ENCODE measurements at places on chromosomes 13 and 19.

DNA sequence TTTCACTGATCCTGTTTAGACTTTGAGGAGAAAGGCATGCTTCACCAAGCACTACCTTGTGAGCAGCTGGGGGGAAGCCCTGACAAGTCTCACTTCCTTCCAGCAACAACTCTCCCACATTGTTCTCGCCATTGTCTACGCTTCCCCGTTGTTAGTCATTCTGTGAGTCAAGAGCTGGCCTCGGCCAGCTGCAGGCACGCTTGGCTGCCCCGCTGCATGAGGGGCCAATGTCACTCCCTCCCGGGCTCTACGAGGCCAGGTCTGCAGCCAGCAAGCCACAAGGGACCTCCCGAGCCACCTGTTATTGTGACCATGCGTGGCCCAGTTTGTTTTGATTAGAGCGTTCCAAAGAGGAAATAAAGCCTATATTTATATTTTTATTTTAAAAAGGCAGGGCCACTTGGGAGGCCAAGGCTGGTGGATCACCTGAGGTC is 220.9 kb downstream of the FOXO1 start:
- no peak for DNase-seq

GRCh38 chr13:23268441-23268840 is 87.7 kb downstream of the SGCG start:
- no peak for DNase-seq

- DNase-seq: no peak
Measured at GRCh38 chr13:37636701-37637100, 38.1 kb upstream of the POSTN start.

DNA sequence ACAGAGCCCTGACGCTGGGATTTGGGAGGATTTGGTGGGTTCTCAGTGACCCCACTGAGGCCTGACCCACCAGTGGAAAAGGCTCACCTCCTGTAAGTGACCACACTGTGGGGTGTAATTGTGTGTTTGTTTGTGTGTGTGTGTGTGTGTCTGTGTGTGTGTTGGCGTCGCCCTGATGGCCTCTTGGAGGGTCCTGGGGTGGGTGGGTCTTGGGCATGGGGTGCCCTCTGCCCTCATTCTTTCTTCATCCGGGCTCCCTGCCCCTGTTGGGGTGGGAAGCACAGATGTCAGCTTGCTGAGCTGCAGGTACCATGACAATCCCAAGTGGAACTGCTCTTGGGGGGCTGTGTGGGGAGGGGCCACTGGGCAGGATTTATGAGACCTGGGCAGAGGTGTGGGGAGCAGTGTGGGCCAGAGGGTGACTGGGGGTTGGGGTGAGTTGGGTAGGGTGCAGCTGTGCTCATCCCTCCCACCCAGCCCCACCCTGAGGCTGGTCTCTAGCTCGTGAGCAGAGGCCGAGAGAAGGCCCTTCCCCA is 22.8 kb downstream of the WTIP start:
- DNase-seq: no peak

- no peak for DNase-seq
Measured at GRCh38 chr13:81987159-81987558, 1646.2 kb upstream of the SPRY2 start.

DNA sequence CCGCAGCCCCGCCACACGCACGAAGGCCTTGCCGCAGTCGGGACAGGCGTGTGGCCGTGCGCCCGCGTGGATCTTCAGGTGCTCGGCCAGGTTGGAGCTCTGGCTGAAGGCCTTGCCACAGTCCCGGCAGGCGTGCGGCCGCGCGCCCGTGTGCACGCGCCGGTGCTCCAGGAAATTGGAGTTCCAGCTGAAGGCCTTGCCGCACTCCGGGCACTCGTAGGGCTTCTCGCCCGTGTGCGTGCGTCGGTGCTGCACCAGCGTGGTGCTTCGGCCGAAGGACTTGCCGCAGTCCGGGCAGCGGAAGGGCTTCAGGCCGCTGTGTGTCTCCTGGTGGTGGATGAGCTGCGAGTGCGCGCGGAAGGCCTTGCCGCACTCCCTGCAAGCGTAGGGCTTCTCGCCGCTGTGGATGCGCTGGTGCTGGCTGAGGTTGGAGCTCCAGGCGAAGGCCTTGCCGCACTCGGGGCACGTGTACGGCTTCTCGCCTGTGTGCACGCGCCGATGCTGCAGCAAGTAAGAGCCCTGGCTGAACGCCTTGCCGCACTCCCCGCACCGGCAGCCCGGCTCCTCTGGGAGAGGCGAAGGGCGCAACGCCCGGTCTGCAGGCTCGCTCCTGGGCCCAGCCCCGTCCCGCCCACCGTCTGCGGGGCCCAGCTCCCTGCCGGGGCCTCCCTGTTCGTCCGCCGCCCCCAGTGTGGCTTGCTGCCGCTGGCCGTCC is 3.6 kb upstream of the A1BG start:
- no peak for DNase-seq

DNA sequence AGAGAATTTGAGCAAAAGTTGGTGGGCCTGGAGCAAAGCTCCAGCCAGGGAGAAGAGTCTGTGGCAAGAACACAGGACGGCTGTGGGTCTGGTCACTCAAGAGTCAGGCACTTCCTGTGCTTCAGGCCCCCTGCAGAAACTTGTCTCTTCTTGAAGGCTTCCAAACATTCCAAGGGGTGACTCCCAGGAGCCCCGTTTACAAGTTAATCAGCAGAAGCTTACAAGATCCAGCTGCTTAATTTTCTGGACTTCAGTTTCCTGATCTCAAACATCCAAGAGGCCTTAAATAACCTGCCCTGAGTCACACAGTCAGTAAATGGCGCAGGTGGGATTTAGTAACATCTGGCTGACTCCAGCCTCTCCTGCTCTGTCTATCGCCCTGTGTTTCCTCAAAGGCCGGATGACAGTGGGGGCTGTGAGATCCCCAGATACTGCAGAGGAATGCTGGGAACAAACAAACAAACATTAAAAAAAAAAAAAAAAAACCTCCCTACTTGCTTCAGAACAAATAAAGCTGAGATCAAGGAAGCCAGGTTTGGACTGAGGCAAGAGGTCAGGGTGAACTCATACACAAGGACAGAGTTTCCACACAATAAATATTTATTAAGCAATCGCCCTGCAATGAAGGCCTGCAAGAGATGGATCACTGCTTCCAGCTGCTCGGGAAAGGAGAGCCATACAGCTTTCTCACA is 175.4 kb upstream of the RFC3 start:
- no peak for DNase-seq

DNA sequence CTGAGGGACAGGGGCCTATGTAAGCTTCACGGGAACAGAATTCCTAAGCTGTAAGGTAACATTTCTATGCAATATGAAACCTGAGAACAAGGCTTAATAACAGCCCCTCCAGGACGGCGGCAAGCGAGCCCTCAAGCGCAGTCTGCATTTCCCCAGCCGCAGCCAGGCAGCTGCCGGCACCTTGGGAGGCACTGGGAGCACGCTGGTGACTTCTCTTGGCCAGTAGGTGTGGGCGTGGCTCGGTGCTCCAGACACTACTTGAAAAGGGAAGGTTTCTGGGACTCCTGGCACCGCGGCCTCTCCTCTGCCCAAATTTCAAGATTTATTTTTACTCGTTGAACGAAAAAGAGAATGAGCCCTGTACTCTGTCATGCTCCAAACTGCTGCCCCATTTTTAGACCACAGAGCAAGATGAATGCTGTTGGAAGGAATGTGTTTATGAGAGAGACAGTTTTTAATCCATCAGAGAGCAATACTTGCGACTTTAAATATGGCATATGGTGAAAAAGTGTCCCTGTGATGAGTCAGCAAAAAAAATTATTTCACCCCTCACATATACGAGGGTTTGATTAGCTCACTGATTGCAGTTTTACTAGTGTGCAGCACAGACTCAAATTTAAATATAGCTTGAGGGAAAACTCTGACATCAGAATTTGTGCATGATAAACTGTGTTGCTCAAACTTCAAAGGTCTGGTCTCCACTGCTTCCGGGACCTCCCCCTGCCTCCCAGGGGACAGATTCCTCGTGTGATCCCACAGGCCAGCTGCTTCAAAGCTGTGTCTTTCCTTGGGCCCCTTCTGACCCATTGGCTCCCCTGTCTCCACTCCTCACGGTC is 81.2 kb downstream of the COL4A2 start:
- DNase-seq: no peak

DNA sequence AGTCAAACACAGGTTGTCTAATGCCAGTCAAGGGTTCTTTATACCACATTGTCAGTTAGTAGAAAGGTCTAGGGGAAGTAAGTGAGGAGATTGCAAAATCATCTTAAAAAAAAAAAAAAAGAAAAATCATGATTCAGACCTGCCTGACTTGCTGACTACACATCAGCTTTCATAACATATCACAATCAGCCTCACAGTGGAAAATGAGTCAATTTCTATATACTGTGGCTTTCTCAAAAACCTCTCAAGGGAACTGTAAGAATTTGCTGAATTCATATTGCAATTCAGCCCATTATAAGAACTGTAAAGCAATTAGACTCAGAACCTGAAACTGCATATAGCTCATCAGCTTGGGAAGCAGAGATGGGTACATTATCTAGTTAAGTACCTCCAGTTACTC is 75.3 kb upstream of the GPC6 start:
- DNase-seq: no peak

GRCh38 chr19:13291913-13292312 is 141.7 kb downstream of the IER2 start:
- DNase-seq: no peak

- no peak for DNase-seq
Measured at GRCh38 chr13:27421101-27421871, 3.1 kb upstream of the GTF3A start.

DNA sequence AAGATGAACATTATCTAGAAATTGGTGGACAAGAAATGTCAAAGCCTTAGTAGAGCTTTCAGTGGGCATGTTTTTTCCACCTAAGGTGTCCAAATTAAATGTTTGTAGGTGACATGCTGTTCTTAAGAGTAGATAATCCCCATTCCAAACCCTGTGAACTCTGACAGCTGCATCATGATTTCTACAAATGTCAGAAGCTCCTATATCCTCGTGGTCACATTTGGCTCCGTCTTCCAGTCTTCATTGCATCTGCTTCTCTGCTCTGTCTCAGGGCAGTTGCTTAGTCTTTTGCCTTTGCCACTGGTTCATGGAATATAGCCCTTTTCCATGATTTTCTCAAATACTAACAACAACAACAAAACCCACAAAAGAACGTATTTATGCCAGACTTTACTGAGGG is 234.5 kb downstream of the DLEU7 start:
- no peak for DNase-seq

DNA sequence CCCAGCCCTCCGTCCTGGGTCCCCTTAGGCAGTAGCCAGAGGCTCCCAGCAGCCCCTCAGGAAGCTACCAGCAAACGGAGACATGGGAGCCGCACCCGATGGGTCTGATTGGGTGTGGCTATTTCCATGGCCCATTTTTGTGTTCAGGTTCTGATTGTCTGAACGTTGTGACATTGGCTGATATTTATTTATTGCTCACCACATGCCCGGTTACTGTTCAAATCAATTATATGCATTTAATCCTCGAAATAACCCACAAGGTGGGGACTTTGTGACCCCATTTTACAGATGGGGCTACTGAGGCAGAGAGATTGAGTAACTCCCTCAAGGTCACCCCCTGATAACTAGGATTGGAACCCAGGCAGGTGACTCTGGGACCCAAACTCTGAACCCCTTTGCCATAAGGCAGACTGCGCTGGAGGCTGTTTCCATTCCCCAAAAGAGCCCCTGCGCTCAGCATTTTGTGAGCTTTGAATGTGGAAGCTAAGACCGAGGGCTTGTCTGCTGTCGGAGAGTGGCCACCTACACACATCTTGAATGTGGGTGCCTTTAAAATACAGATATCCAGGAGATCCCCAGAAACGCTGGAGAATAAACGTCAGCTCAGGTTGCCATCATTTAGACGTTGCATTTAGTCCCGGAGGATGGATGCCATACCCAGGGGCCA is 13.6 kb upstream of the MCF2L start:
- no peak for DNase-seq

- DNase-seq: no peak
Measured at GRCh38 chr19:57720878-57721277, 6.5 kb downstream of the ZNF671 start.

GRCh38 chr13:112626124-112626523 is 38.2 kb upstream of the TUBGCP3 start:
- no peak for DNase-seq

- peak; percentile 20 for DNase-seq
Measured at GRCh38 chr19:46678110-46678732, 17.2 kb upstream of the DACT3 start.

- no peak for DNase-seq
Measured at GRCh38 chr13:42137856-42138537, 89.5 kb downstream of the DGKH start.

GRCh38 chr13:70950664-70951063 is 842.4 kb upstream of the KLHL1 start:
- DNase-seq: no peak

DNA sequence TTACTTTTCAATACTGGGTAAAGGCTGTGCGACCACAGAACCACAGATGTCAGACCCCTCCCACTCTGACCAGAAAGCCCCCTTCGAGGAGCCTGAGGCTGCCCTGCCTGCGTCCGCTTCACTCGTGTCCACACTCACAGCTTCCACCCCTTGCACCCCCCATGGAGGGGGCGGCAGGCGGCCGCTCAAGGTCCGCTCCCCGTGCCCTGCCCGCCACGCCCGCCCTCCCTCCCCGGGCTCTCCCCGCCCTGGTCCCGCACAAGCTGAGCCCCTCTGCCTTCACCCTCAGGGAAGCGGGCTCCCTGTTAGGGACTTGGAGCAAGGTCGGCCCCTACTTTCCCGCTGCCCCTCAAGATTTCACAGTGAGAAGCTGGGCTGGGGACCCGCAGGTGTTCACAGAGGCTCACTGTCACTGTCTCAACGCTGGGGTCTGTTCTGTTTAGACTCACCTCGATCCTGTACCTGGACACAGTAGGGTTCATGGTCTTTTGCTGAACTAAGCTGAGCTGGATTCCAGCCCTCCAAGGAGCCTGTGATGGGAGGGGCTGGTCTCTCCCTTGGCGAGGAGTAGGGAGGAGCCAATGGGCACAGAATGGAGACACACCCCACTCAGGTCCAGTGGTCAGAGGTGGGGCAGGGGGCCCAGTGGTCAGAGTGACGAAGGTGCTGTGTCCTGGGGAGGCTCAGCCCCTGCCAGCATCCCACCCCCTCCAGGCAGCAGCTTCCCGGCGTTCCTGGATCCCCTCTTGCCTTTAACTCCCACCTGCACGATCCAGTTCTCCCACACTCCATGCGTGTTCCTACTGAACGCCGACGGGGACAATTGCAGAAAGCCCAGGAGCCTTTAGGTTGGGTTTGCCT is 69.5 kb downstream of the SPACA7 start:
- DNase-seq: no peak

DNA sequence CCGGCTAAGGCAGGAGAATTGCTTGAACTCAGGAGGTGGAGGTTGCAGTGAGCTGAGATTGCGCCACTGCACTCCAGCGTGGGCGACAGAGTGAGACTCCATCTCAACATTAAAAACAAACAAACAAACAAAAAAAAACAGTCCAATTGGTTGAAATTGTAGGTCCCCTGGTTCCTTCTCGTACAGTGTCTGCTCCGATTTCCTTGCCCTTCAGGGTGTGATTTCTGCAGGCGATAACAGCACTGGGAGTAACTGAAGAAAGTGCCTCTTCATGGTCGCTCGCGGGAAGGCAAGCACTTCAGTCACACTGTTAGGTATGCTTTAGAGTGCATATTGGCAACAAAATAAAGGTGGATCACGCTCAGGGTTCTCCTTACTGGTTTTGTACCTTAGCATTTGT is 39.7 kb downstream of the TPT1 start:
- no peak for DNase-seq
